Left hindlimb (tissue), 1 donor: ENCODE measurements at places on chromosomes 6 and 20.

DNA sequence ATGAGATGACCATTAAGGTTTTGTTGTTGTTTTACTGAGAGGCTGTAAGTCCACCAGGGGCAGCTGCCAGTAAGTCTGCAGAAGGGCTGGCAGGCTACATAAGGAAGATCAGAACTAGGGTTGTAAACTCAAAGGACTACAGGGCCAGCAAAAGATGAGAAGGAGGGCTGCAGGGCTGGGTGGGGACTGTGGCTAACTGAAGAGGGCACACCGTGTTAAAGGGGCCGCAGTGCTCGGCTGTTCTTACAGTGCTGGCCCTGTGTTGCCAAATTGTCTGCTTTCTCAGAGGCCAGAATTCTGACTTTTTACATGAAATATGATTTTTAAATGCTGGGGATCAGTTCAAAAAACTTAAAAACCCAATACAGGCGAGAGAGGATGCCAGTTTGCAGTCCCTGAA lies 25.5 kb upstream of the ZNF318 start:
- no peak for DNase-seq

DNA sequence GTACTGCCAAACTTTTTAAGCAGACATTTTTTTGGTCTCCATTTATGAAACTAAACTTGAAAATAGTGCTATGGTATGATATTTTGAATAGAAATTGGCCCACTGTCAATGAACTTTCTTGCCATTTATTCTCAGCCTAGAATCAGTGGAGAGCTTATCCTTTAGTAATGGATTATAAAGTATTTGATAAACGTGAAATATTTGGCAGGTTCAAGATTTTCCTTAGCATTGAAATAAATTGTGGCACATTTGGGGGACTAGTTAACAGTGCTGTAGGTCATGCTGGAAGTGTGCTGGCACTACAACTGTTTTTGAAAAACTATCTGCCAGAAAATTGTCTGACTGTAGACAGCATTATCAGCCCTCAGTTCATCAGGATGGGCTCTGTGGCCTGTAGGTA lies 2.1 kb downstream of the PRSS35 start:
- DNase-seq = no peak

- no peak for DNase-seq
Observed at GRCh38 chr20:33993576-33994221, at the start of gene RALY. Gene RALY, plus strand, starts transcription at chr20:33993911. Its CDS starts 78,164 bp downstream, at chr20:34072075.

DNA sequence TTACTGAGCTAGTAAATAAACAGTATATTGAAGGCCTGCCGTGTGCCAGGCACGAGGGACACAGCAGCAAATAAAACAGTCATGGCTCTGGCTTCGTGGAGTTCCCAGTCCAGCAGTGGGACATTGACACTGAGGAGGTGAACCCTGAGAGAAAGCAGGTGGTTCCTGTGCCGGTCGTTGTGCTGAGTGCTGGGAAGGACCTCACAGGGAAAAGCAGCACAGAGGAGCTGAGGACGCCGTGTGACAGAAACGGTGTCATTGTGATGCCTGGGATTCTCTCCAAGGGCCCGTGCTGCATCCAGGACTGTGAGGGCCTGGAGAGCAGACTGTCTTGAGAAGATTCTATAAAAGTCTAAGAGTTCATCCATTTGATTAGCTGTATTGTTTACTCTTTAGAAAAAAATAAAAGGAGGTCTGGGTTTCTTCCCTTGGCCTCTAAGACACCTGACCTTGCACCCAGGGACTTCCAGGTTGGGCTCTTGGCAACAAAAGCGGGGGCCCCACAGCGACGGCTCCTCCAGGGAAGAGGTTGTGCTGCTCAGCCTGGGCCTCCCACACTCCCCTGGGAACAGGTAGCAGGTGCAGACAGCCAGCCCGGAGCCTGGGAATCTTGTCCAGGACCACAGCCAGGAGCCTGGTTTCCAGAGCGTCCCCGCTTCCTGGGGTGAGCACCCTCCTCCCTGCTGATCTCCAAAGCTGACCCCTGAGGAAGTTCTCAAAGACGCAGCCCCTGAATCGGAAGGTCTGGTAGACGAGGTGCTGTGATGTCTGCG lies 251.2 kb upstream of the PMEPA1 start:
- DNase-seq = no peak

DNA sequence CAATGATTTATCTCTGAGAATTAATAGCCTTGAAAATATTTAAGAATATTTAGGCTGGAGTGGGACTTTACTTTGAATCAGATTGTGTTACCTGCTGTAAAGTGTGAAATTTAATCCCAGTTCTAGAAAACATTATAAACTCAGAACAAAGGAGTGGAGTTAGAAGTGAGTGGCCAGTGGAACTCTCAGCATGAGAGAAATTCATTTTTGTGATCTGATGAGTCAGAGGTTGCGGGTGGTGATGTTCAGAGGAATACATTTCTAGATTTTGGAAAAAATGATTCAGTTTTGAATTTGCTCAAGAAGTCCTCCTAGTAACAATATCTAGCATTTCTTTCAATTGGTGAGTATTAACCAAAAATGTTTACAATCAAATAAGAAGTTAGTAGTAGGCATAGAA lies 167.5 kb downstream of the ZFAND3 start:
- DNase-seq = no peak

- no peak for DNase-seq
Observed at GRCh38 chr6:103000688-103001087, 1607.2 kb downstream of the GRIK2 start.

- no peak for DNase-seq
Observed at GRCh38 chr20:23918101-23918862, 38.7 kb upstream of the CST5 start.

GRCh38 chr6:158815907-158816306 lies 3.3 kb downstream of the EZR start:
- DNase-seq = no peak

- no peak for DNase-seq
Observed at GRCh38 chr6:73455865-73456629, 4.0 kb upstream of the CGAS start.

DNA sequence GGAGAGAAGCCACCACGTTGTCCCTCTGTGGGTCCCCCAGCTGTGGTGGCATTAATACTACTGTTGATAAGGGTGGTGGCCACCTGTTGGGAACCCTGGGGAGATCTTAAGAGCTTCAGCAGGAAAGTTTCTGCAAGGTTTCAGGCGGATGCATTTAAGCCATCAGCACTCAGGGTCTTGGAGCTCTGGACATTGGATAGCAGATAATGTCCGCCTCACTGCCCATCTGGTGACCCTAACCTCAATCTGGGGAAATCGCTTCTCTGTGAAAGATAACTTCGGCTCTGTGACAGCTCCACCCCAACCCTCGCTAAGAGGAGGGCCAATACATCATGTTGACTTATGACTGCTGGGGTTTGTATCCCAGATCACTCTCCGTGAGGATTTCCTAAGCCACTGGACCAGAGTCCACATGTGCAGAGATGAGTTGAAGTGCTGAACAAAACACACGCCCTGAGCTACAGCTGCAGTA lies 92.9 kb downstream of the FOXC1 start:
- DNase-seq = no peak

DNA sequence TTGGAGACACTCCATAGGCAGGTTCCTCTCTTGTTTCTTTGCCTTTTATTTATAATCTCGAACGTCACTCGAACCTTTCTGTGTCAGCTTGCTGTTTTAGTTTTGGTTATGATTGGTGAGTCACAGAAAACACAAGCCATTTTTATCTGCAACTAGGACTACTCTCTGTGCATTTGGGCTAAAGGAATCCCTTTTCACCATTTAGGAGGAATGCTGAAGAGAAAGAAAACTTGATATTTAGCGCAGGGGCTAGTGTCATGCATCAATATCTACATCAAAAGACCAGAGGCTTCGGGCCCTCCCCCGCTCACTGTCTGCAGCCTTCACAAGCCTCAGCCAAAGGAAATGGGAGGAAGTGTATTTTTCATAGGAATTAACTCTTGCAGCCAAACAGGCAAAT lies 507.8 kb upstream of the CITED2 start:
- DNase-seq = no peak

DNA sequence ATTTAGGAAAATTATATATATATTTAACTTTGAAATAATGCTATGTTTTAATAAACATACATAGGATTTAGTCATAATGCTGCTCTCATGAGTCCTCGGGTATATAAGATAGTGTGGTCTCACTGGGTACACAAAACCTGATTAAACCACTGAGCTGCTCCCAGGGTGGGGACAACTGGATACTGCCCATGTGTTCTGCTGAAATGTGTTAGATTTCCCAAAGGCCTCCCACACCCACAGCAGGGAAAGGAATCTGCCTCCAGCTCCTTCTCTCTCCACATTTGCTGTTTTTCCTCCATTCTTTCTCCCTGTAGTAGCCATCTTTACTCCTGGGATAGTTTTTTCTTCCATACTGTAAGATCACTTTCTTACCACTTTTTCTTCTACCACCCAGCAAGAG lies 69.2 kb upstream of the TRAF3IP2 start:
- DNase-seq = no peak

DNA sequence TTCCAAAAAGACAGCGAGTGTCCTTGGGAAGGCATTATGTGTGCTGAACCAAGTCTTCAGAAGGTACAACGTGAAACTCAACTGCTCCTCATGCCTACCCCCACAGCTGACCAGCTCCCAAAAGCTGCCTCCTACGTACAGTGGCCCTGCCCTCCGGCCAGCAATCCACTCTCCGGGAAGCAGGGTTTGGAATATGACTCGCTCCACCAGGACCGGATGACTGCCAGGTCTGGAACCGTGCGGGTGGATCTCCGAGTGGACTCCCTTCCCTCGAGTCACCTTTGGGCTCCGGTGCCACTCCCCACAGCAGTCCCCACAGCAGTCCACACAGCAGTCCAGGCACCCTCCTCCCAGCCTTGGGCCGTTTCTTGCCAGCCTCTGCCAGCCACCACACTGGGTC lies 4.3 kb downstream of the ZBTB46 start:
- DNase-seq = no peak

DNA sequence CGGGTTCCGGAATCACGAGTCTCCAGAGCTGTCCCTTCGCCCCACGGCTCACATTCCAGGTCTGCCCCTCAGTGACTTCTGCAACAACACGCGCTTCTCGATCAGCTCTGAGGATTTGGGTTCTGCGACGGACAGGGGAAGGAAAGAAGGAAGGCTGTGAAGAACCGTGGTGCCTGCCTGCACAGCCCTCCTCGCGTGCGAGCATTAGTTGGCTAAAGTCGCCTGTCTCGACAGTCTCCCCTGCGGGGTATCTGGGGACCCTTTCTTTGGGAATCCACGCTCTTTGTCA lies 23.1 kb downstream of the VPS52 start:
- no peak for DNase-seq

GRCh38 chr6:169963581-169964297 lies 212.3 kb downstream of the ERMARD start:
- no peak for DNase-seq

DNA sequence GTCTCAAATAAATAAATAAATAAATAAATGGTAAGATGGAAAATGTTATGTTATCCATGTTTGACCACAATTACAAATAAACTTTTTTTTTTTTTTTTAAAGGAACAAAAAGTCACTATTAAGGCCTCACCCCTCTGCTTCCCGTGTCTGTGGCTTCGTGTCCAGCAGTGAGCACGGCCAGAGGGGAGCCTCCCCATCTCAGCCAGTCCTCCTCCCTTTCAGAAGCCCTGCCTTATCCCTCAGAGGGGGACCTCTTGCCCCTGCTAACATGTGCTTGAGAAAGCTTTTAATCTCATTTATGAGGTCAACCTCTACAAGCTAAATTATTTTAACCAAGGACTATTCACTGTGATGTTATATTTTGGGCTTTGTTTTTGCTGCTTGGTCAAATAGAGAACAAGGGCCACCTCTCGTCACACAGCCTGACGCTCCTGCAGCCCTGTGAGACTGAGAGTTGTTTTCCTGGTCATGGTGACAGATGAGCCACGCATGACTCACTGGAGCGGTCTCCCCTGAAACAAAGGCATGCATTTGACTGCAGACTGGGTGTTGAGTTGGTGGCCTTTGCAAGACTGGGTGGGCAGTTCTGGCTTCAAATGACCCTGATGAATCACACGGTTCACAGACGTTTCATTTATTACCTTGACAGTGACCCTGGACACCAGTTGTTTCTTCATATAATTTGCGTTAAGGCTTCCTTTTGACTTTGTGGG lies 131.8 kb downstream of the TIAM2 start:
- DNase-seq = no peak
